ENCODE measurements at places on chromosomes 3 and 15.
A peak's percentile ranks its signal among the peaks of the same experiment; 100 is the strongest.

DNA sequence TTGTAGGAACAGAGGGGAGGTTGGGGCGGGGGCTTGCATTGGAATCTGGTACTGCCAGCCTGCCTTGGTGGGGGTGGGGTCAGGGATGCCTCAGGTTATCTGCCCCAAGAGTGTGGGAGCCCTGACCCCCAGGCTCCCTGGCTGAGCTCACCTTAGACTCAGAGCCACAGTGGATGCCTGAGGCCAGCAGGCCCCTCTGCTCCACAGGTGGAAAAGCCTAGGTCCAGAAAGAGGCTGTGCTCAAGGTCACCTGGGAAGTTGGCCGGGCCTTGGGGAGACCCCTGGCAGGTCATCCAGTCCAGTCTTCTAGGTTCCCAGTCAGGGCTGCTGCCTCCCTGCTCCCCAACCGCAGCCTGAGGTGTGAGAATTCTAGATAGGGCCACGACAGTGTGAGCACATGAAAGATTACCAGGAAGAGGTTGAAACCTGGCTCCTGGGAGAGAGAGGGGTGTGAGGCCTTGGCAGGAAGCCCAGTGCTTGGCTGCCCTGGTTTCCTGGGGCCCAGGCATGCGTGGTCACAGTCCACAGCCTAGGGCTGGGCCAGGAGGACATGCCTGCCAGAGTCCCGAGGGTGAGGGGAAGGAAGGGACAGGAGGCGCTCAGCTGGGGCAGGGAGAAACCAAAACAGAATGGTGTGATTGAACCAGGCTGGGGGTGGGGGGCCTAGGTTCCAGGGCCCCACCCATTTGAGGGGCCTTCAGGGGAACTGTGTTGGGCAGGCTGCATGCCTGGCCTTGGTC is 4.9 kb downstream of the HDAC11 start:
- DNase-seq = peak; percentile 92

- no peak for DNase-seq
Measured at GRCh38 chr15:92012368-92012629, 158.8 kb downstream of the SLCO3A1 start.

DNA sequence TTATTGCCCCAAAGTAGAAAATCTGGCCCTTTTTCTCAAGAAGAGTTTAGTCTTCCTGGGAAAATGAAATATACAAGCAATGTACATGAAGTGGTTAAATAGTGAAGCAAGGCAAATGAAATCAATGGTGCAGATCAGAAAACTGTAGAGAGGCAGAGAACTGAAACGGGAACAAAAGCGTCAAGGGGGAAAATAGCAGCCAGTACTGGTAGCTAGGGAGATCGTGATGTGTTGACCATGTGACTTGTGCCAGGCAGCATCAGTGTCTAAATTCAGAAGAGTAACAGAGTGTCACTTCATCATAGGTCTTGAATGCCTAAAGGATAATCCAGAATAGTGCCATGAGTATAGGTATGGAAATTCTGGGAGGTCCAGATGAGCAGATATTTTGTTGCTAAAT is 163.1 kb downstream of the CHL1 start:
- no peak for DNase-seq

DNA sequence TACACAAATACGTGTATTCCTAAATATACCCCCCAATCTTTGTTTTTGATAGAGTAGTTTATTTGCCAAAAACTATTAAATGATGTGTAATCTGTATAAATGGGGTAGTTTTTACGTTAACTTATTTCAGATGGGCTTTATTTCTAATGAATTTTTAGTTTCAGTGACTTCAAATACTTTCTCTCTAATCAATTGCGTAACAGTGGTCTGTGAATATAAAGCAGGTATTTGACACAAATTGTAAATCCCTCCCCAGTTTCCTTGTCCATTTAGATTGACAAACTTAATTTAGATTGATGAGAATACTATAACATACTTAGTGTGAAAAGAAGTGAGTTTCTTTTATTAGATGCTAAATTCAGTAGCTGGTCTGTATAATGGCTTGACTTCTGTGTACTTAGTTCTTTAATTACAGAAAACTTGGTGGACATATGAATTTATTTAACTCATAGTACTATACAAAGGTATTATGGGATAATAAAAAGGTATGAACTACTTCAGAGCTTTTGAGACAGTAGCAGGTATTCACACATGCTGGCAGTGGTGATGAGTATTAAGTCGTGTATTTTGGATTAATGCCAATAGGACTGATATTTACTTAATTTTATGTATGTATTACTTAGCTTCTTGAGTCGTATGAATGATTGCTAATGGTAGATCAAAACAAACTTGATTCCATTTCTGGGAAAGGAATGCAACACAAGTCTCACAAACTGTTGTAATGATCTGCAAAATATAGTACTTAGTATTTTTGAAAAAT is 81.6 kb downstream of the STT3B start:
- DNase-seq = peak; percentile 67

GRCh38 chr3:127815641-127816605 is 6.4 kb downstream of the MGLL start:
- DNase-seq = peak; percentile 50

- DNase-seq = no peak
Measured at GRCh38 chr3:143084856-143085731, 34.5 kb upstream of the CHST2 start.

GRCh38 chr3:153442799-153443487 is 280.9 kb downstream of the RAP2B start:
- no peak for DNase-seq

- peak; percentile 48 for DNase-seq
Measured at GRCh38 chr3:10783360-10784351, 32.4 kb upstream of the SLC6A11 start.

DNA sequence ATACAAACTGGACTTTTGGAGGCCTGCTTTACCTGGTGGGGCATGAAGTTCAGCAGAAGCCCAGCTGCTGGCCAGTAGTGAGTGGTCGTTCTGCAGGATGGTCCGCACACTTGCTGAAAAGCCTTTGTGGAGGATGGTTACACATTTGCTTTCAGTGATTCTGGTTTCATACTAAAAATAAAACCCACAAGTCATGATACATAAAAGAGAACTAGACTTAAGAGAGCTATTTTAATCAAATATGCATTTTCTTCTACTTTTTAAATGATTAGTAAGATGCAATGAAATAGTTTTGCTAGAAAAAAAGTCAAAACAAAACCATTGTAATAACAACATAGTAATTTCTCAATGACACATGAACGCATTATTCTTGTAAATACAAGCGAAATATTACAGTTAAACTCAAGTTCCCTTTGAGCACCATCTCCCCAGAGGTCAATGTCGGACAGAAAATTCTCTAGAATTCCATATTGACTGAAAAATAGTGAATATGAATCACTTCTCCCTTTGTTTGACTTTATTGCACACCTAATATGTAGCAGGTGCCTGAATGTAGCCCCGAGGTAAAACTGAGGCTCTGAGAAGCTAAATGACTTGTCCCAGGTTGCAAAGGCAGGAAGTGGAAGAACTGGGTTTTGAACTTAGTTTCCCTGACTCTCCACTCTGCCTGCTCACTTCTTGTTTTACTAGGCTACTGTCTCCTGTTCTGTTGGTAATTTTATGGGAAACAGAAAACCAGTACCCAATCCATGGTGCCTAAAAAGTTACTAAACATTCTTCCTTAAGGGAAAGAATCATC is 8.3 kb downstream of the IL5RA start:
- no peak for DNase-seq

- DNase-seq = no peak
Measured at GRCh38 chr3:64995857-64996551, 308.2 kb upstream of the ADAMTS9 start.

GRCh38 chr3:14478956-14479550 is 61.1 kb downstream of the GRIP2 start:
- no peak for DNase-seq

DNA sequence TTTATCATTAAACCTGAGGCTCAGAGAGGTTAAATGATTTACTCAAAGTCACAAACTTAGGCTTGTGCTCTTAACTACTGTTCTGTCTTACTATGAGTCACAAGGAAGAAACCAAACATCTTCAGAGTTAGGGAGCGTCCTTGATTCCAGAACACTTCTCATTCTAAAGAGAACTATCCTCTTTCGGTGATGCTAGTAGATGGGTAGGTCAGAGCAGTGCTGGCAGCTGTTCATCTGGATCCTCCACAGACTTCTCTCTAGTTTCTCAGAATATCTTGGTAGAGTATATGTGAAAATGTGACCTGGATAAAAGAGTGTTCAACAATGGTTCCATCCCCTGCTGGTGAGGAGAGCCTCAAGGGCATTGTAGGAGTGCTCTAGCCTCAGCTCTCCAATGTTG is 3.3 kb downstream of the ARL6IP5 start:
- DNase-seq = no peak

- no peak for DNase-seq
Measured at GRCh38 chr15:66702787-66703539, 927 bp downstream of the SMAD6 start.

DNA sequence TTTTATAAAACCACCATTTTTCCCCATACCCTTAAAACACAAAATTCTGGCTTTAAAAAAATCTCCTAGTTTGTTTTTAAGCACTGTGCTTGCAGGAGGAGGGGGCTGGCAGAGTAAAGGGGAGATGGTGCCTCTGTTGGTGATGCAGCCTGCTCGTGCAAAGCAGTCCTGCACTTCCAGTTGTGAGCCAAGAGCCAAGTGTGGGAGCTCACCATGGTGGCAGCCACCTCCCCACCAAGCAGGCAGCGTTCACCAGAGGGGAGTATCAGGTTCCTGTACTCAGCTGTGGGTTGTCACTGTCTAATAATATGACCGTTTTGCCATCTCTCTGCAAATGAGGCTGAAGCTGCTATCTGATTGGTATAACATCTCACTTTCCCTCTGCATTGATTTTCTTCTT is 164.8 kb downstream of the SYNPR start:
- no peak for DNase-seq

- no peak for DNase-seq
Measured at GRCh38 chr15:49990835-49991545, 128.0 kb downstream of the ATP8B4 start.

GRCh38 chr15:100981086-100981485 is 61.9 kb downstream of the LRRK1 start:
- DNase-seq = no peak

DNA sequence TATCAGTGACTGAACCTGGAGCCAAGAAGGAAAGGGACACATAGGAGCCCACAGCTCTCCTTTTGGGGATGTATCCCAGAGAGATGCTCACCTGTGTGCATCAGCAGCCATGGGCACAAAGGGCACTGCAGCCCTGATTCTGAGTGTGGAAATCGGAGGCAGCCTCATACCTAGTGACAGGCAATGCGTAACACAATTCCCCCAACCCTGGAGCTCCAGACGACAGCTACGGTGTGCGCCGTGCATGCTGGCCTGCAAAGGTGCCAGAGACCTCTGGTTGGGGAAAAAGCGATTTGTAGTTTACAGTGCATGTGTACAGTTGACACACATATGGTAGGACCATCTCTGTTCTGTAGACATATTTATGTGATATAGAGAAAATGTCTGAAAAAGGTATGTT is 59.0 kb upstream of the PLXNA1 start:
- no peak for DNase-seq

GRCh38 chr15:59976480-59977271 is 27.4 kb upstream of the FOXB1 start:
- DNase-seq = no peak

DNA sequence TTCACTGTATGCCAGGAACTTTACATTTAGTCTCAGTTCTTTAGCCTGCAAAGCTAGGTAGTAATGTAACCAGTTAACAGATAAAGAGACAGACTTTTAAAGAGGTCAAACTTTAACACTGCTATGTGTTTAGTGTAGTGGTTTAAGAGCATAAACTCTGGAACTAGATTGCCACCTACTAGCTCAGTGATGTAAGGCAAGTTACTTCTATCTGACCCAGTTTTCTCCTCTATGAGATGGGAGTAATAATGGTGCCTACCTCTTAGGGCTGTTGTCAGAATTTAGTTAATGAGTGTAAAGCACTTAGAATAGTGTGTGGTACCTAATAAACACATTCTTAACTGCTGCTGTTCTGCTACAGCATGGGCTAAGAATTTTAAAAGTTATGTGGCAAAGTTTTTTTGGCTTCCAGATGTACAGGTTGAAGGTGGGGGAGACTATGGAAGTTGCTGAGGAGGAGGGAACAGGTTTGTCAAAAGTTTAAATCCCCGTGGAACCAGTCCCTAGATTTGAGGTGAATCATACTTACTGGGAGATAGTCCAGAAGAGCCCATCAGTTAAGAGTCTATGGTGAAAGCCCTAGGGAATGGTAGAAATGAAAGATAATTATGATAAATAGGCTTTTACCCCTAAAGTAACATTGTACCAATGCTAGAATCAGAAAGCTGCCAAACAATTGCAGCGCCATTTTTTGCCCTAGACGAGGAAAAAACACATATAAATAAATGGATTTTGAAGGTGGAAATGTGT is 13.9 kb downstream of the TSC22D2 start:
- no peak for DNase-seq

DNA sequence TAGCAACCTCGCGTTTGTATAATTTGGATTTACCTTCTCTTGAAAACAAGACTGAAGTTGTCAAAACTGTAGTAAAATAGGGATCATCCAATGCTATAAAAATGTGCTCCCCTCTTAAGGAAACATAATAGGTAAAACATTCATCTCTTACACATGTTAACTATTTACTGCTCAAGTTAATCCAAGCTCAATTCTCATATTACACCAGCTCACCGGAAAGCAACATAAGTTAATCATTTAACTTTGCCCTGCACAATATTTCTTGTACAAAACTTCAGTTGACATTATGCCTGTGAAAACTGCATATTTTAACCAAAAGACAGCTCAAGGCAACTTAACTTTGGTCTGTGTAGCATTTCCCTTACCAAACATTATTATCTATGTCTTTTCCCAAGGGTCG is 634.2 kb downstream of the NAALADL2 start:
- no peak for DNase-seq

DNA sequence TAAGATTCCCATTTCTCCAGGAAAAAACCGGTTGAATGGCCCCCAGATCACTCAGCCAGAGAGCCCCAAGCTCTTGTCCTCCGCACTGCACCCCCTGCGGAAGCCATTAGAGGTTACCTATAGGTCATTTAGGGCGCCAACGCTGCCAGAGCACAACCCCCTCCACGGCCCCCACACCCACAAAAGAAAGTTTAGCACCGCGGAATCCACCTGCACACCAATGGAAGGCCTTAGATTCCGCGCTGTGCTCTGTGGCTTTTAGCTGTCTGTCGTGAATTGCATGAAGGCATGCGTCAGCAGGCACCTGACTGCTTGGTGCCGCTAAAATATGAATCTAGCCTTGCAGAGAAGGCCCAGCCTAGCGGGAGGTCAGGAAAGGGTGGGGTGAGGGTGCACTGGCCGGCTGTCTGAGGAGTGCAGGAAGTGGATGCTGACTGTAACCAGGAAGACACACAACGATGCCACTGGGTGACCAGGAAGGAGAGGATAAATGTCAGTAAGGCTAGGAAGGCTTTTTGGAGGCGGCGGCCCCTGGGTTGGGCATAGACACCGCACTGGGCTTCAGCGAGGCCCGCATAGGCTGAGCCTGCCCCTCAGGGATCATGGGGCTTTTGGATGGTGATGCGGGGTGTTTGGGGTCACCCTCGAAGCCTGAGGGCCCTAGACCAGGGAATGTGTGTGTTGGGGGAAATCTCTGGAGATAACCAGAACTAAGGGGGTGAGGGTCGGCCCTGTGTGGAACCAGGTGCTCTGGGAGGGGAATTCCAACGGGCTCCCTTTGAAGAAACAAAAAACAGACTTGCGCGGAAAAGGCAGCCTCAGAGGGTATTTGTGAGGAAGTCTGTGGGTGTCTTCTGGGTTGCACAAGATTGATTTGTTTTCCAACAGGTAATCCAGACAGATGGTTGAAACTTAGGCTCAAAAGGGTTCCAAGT is 976 bp upstream of the NUP210 start:
- peak; percentile 14 for DNase-seq

Measured in NCI-H2029 treated with DMSO at 0.1 percent for 48 hours (cell line).